RPMI8226 (cell line): ENCODE measurements at places on chromosomes 4 and X.
A peak's percentile ranks its signal among the peaks of the same experiment; 100 is the strongest.

GRCh38 chrX:94492541-94492940, 818.5 kb downstream of the FAM133A start:
- DNase-seq = no peak

DNA sequence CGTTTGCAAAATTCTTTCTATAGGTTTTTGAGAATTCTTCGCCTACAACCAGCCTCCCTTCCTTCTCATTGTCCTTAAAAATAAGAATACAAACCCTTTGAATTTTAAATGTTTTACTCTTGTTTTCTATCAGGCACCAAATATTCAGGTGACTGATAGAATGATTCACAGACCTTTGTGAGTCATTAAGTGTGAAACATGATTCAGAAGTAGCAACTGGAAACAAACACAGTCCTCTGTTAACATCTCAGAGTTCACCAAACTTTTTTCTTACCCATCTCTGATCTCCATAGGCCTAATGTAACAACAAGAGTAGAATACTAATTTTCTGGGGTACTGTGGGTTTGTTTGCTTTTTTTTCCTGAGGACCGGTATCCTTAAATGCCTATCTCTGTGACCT, 63.4 kb upstream of the MAB21L2 start:
- DNase-seq = no peak

- DNase-seq = no peak
Observed at GRCh38 chr4:6191448-6192130, 8.8 kb downstream of the JAKMIP1 start.

DNA sequence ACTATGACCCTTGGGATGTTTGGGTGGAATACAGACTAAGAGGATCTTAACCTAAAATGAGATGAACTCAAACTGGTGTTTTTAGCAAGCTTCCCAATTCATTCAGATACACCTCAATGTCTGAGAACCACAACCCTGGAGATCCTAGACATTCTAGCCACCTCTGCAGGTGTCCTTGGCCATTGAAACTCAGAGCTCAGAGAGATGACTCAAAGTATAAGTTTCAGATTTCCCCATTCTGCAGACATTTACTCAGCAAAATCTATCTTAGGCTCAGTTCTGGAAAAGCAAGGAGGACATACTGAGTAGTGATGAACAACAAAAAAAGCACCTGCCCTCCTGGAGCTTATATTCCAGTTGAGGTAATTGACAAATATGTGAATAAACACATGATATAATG, 47.8 kb downstream of the COMMD8 start:
- no peak for DNase-seq

- peak; percentile 72 for DNase-seq
Observed at GRCh38 chr4:83074086-83074704, 39.2 kb downstream of the COPS4 start.

- DNase-seq = no peak
Observed at GRCh38 chrX:103467887-103468286, 51.4 kb downstream of the RAB40A start.

DNA sequence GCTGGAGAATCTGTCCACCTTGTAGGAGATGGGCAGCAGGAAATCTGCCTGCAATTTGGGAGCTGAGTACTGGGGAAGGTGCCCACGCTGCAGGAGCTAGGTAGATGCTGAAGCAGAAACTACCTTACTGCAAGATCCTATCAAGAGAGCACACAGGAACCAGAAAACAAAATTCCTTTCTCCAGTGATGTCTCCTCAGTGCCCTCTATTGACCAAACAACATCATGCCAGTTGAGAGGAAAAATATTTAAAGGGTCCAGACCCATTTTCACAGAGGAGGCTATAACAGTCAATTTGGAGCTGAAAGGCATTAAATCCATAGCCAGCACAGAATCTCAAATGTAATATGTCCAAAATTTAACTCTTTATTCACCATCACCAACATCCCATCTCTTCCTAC, 406.8 kb downstream of the SLITRK2 start:
- DNase-seq = no peak

GRCh38 chrX:47571896-47572295, 10.3 kb upstream of the TIMP1 start:
- DNase-seq = no peak

DNA sequence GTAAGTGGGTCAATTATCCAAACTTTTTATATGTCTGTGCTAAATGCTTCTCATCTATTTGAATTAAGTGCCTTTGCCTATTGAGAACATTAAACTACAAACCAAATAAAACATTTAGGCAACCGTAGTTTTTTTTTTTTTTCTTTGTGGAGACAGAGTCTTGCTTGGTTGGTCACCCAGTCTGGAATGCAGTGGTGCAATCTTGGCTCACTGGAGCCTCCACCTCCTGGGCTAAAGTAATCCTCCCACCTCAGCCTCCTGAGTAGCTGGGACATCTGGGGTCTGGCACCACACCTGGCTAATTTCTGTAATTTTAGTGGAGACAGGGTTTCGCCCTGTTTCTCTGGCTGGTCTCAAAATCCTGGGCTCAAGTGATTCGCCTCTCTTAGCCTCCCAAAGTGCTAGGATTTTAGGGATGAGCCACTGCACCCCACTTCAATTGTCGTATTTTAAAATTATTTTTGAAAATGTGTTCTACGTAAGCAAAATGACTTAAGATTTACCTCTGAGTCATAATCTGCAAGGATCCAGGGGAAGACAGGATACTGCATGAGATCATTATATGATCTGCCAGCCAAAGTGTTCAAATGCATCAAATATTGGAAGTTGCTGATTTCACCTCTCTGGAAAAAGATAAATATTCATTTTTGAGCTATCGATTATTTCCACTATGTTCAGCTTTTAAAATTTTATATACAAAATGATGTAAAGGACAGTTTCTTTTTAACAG, 125.6 kb downstream of the CDS1 start:
- no peak for DNase-seq

DNA sequence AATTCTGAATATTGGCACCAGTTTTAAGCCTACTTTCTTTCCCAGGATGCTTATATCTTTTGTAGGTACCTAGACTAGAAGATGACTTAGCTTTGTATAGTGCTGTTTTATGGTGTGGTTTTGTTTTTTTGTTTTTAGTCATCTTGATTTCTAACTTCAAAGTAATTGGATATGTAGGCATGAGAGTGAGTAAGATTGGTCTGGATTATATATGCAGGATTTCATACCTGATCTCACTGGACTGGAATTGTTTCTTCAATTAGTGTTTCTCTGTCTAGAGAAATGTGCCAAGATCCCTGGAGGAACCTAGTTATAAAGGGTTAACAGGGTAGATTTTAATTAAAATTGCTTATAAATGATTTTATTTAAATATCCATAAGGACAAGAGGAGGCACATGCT, 23.1 kb downstream of the NAP1L5 start:
- DNase-seq = no peak

DNA sequence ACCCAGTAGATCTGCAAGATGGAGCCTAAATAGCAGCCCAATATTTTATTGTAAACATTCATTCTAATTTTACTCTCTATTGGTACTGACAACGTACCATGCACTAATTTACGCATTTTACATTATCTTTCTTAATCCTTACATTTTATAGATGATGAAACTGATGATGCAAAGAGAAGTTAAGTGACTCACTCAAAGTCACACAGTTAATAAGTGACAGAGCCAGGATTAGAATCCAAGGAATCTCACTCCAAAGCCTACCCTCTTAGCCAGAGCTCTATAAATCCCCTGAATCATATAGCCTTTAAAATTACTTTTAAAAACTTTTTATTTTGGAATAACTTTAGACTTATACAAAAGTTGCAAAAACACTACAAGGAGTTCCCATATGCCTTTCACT, 37.6 kb downstream of the PHKA1 start:
- no peak for DNase-seq

DNA sequence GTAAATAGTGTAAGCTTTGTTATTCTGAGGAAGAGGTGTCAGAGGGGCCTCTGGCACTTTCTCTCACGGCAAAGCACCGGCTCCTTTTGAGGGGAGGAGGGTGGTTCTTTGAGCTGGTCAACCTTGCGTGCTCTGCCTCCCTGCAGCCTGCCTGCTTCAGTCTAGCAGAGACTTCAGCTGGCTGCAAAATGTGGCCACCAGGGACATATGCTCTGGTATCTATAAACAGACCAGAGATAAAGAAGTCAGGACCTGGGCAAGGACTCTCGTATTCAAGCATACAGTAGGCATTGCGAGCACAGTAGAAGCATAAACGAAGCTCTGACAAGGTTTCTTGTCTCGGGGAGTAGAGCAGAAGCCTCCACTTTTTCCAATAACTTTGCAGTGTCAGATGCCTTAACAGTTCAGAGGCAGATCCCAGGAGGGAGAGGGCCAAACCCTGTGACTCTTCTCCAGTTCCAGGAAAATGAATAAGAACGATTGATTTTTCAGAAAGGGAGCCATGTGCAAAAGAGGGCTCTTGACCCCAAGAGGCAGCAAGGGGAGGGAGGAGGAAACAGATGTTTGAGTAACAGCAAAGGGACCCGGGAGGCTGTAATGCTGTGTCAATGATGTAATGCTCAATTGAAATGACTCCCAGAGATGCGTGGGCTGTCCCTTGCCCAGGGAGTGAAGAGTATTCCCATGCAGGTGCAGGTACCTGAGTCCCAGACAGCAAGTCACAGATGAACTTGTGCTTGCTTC, 57.9 kb upstream of the TEX13D start:
- no peak for DNase-seq

GRCh38 chr4:161664740-161665139, 499.1 kb downstream of the FSTL5 start:
- no peak for DNase-seq

GRCh38 chrX:135463937-135464336, 42.2 kb downstream of the SMIM10L2A start:
- DNase-seq = peak; percentile 15

DNA sequence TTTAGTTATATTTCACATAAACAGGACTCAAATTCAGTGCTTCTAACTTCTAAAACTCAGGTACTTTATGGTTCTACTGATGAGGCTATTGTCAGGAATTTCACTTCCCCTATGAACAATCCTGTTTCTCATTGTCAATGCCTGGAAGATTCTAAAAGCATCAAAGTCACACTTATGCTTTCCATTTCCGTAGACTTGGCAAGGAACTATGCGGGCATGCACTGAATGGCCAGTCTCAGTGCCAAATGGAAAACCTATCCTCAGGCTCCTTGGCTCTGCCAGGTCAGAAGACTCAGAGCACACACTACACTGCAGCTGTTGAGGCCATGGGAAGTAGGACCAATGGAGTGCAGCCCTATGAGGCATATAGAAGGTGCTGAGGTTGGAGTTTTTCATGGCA, 97.0 kb upstream of the PTPN13 start:
- DNase-seq = no peak

DNA sequence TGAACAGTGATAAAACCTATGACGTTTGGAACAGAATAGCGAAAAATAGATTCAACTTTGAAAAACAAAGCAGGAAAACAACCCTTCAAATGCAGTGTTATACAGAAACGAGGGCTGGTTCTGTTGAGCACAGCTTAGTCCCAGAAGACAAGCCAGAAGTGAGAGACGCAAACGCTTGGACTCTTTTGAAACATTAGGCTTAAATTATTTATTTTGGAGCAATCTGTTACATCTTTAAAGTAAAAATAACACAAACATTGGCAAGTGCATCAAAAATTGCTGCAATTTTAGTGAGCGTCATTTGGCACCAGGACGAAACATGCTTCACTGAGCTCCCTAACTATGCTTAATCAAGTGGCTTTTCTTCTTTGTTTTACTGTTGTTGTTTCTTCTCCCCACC, 63.5 kb downstream of the ENPP6 start:
- DNase-seq = no peak

DNA sequence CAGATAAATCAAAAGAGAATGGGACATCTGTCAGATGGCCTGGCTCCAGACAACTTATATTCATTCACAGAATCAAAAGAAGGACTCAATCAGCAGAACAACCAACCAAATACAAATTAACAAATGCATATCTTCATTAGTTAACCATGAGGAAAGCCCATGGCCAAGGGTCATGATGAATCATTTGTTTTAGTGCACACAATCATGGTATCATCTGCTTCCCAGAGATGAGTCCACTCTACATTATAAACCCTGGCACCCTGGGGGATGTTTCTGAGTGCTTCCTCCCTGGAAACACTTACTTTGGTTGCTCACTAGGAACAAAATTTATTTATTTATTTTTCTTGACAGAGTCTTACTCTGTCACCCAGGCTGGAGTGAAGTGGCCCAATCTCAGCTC, 453.3 kb upstream of the HS3ST1 start:
- no peak for DNase-seq

DNA sequence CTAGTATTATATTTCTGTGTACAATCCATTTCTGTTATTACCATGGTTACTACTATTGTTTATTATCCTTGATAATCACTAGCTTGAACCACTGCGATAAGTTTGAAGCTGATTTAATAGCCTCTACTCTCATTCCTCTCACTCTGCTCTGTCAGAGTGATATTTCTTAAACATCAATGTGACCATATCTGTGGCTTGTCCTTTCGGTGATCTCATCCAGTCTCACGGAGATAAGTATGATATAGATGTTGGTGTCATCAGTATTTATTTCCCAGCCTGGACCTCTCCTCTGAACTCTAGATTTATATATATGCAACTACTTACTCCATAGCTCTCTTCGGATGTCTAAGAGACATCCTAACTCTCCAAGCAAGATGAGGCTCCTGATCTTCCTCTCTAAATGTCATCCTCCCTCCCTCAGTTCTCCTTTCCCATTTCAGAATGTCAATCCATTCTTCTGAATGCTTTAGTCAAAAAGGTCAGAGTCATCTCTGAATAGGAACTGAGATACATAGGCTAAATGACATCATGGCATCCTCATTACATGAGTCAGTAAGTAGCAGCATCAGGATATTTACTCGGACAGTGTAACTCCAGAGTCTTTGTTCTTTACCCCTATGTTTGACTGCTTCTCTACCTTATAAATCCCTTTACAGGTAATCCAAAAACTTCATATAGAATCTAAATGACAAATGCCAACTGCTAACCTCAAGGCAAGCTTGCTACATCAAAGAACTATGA, 129.5 kb downstream of the PACRGL start:
- no peak for DNase-seq

- DNase-seq = no peak
Observed at GRCh38 chr4:74947798-74948197, 14.9 kb downstream of the PARM1 start.

- DNase-seq = no peak
Observed at GRCh38 chr4:102552781-102553180, 51.6 kb downstream of the NFKB1 start.

- peak; percentile 29 for DNase-seq
Observed at GRCh38 chr4:85488416-85488815, 13.5 kb downstream of the ARHGAP24 start.

GRCh38 chr4:102868153-102868780, 525 bp upstream of the CISD2 start:
- DNase-seq = peak; percentile 9

GRCh38 chrX:108216919-108217571, 125.5 kb downstream of the ATG4A start:
- DNase-seq = no peak

- DNase-seq = no peak
Observed at GRCh38 chr4:15912961-15913630, 25.4 kb downstream of the FGFBP1 start.

- no peak for DNase-seq
Observed at GRCh38 chr4:121765971-121766538, 1.1 kb upstream of the SMIM43 start.

- no peak for DNase-seq
Observed at GRCh38 chr4:42574870-42575430, 82.0 kb downstream of the ATP8A1 start.

GRCh38 chrX:15340867-15341266, 5.5 kb upstream of the PIGA start:
- no peak for DNase-seq
